ENCODE measurements at places on chromosomes 6 and 20.

GRCh38 chr20:19210391-19211155 lies 1.9 kb upstream of the SLC24A3 start:
- no peak for DNase-seq

DNA sequence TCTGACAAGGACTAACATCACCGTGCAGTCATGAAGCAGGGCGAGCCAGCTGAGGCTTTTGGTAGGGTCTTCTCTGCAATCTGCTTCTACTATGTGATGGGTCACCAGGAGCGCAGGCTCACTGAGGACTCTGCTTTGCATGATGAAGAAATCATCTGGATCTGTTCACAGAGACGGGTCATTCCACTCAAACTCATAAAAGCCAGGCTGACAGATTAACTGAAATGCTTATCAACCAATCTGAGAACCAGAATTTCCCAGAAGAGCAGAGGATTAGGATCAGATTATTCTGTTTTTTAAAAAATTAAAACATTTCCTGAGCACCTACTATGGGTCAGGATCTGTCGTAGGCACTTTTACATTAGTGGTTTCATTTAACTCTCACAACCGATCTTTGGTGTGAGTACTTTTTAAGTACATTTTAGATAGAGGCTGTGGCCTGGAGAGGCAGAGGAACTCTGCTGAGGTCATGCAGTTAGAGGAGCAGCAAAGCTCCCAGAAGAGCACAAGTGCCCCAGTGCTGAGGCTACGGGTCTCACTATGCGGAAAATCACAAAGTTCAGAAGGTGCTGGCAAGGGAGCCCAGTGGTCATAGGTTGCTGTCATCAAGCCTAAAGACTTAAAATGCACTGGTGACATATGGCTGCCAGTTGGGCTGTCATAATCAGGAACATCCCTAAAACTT lies 109.1 kb downstream of the BACH2 start:
- DNase-seq: no peak

DNA sequence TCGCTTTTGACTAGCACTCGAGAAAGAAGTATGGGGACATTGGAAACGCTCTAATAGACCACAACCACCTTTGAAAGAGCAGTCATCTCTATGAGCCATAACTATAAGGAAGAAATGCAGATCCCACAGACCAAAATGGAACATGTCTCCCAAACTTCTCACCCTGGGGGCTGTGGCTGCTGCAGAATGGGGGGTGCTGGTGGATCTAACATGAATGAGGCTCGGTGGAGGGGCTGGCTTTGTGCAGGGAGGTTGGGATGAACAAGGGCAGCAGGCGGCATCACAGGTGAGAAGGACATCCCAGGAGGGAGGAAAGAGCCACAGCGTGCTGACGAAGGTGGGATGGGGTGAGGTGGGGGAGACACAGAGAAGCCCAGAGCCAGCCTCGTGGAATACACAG lies 10.5 kb upstream of the CCR6 start:
- no peak for DNase-seq

DNA sequence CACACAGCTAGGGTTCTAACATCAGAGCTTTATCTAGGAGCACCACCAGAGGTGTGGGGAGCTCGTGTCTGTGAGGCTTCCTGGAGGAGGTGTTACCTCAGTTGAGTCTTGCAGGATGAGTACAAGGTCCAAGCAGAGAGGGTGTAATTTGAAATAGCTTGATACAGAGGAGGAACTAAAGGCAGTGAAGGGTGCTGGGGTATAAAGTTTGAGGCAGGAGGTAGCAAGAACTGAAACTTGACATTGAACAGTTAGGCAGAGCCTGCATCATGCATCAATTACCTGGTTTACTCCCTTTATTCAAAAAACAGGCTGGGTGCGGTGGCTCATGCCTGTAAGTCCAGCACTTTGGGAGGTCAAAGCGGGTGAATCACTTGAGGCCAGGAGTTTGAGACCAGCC lies 241.2 kb downstream of the UST start:
- DNase-seq: no peak

DNA sequence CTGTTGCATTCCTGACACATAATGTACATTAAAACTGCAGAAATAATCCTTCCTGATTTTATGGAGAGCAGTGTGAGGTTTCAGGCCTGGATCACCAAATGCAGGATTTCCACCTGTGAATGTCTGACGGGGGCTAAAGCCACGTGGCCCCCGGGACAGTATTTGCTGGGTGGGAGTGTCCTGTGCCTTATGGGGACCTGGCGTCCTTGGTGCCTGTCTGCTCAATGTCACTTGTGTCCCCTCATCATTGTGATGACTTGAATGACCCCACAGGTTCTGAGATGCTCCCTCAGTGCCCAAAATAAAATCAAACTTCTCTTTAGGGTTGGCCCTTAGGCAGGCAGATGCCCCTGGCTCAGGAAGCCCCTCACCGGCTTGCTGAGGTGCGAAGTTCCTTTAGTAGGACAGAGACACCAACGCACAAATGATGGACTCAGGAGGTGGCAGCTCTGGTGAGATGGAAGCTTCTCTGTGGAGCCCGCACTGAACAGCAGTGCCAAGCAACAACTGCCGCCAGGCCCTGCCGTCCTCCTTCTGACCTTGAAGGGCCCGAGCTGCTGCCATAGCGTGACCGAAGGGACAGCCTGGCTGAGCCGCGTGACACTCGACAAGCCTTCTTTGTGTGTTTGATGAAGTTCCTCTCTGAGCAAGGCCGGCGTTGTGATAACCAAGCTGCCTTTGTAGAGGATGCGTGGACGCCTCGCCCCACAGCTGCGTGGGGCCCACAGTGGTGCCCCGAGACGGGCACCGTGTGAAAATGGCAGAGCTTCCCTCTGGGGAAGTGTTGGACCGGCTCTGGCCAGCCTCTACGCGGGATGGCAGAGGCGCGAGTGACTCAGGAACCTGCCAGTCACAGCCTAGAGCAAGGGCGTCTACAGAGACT lies 30.9 kb downstream of the FRMD1 start:
- DNase-seq: peak; percentile 77

DNA sequence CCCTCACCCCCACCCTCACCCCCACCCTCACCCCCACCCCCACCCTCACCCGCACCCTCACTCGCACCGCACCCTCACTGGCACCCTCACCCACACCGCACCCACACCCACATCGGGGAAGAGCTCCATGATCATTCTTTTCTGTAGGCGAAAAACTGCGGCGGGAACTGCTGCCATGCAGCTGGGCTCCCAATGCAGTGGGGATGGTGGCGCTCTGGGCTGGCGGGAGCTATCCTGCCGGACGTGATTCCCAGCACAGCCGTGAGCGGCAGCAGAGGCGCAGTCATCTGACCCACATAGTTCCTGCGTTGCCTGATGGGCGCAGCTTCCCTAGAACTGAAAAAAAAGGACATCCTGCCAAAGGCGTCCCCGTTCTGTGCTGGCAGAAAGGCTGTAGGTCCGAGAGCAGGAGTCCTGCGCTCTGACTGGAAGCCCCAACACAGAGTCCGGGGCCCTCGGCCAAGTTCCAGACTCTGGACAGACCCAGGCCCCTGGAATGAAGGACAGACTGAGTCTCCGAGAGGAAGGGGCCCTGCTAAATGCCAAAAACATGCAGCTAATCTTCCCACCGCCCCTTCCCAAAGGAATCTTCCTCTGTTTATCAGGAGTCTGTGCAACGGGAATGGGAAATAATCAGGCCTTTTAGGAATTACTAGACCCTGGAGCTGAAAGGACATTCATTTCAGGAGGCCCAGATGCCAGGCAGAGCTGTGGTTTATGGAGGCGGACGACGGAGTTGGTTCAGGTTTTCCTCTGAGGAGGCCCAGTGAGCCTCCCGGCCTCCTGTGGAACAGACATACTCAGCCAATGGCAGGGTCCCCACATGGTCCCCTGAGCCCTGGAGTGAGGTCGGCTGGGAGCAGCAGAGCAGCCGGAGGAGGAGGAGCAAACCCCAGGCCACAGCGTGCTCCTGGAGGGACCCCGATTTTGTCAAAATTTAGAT lies 14.1 kb upstream of the TCFL5 start:
- DNase-seq: peak; percentile 83

GRCh38 chr6:5108068-5108467 lies 22.9 kb downstream of the PPP1R3G start:
- DNase-seq: no peak

- DNase-seq: no peak
Observed at GRCh38 chr6:160238278-160238711, 20.3 kb downstream of the SLC22A2 start.

DNA sequence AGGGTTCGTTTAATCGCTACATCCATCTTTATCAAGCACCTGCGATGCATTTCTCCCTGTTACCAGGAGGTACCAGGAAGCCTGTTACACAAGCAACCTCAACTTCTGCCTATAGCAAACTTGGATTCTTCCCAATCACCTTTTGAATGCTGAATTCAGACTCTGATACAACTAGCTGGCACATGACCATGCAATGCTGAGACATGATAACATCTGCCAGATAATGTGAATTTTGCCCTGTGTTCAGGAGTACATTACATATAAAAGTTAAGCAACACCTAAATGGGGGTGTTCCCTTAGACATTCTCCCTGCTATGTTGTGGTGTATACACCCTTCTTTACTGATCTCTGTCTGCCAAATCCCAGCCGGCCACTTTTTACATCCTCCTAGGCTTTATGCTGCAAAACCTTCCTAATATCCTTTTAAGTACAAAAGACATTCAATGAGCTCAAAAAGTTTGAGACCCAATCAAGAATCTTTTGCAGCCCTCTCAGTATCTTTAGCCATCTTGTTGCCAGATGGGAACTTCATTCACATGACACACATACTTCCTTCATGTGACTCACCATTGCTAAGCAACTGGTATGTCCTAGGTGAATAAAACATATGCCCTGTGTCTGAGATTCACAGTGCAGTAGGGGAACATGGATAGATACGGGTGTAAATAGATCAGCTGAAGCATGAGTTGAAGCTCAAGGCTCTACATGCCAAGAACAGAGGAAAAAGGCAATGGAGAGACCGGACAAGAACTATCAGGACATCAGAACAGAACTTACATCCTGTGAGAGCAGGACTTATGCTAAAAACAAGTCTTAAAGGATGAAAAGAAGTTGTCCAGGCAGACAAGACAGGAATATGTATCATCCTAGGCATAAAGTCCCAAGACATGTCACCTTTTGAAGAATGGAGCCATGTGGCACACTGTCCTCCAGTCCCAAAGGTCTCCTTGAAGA lies 84.3 kb downstream of the ZHX3 start:
- DNase-seq: no peak

GRCh38 chr20:35953387-35954199 lies 709 bp downstream of the SCAND1 start:
- DNase-seq: peak; percentile 40

GRCh38 chr20:35474303-35474871 lies 19.0 kb downstream of the CEP250 start:
- DNase-seq: no peak

- DNase-seq: no peak
Observed at GRCh38 chr6:107712665-107713551, 111.2 kb downstream of the SCML4 start.

DNA sequence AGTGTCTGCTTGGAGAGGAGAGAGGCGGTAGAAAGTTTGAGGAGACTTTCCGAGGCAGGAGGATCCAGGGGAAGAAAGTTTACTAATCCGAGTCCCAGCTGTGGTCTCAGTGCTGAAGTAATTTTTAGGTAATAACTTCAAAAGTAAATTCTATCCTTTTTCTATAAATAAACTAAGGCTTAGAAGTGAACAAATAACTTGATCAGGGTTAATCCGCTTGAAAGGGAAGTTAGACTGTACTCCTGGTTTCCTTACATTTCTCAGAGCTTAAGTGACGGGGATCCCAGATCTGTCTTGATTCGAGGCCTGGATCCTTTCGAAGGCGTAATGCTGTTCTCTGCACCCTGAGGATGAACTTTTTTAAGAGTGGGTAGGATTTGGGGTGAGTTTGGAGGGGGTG lies 2.6 kb downstream of the STK35 start:
- no peak for DNase-seq

- DNase-seq: no peak
Observed at GRCh38 chr6:112480553-112480952, 133.4 kb downstream of the RFPL4B start.

GRCh38 chr6:100304575-100304974 lies 160.1 kb downstream of the SIM1 start:
- DNase-seq: no peak

- no peak for DNase-seq
Observed at GRCh38 chr20:52422574-52423336, 231.2 kb upstream of the ZFP64 start.

- DNase-seq: no peak
Observed at GRCh38 chr6:25872814-25873213, 1.2 kb downstream of the SLC17A3 start.

DNA sequence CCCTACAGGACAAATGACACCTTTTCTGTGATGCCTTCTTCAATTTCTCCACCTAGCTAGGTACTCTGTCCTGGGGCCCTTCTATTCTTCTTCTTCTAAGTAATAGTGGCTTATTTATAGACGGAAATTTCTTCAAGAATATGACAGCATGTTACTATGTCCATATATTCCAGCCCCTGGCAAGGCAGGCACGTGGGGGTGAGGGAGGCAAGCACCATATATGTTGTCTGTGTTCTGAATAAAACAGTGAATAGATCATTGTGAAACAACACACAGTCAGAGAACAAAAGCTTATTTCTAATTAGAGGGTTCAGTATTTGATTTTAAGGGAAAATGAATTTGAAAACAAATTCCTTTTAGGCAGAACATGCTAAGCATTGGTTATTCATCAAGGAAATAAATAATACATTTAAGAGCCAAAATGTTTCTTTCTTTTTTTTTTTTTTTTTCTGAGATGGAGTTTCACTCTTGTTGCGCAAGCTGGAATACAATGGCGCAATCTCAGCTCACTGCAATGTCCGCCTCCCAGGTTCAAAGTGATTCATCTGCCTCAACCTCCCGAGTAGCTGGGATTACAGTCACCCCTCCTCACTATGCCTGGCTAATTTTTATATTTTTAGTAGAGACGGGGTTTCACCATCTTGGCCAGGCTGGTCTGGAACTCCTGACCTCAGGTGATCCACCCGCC lies 6.2 kb downstream of the HEBP2 start:
- DNase-seq: no peak

DNA sequence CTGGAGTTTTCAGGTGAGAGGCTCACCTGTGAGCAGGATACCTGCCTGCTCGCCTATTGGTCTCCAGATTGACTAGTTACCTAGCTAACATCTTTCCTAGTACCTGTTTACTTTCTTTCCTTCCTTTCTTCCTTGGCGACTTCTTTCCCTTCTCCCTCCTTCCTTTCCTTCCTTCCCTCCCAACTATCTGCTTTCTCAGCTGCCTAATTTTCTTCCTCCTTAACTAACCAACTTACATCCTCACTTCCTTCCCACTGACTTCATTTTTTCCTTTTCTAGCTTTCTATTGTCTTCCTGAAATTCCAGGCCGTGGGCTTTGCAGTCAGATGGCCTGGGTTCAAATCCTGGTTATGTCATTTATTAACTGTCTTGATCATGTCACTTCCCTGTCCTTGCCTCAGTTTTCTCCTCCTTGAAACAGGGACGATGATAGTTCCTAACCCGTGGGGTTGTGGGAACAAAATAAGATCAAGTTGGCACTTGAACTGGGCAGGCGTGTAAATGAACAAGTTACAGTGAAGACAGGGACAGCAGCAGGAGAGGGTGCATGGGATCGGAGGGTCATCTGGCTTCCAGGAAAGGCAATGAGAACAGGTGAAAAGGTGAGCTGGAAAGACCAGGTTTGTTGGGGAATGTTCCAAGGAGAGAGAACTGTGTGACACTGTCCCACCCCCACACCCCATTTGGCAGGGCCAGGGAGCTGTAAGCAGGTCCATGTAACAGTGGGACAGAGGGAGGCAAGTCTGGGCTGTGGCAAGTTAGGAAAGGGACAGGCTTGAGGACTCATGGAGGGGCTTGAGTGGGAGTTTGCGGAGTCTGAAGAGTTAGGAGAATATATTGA lies 540 bp downstream of the SGK2 start:
- DNase-seq: no peak
